Tibial artery (tissue), 4 donors: ENCODE measurements at places on chromosomes 6 and 20.

DNA sequence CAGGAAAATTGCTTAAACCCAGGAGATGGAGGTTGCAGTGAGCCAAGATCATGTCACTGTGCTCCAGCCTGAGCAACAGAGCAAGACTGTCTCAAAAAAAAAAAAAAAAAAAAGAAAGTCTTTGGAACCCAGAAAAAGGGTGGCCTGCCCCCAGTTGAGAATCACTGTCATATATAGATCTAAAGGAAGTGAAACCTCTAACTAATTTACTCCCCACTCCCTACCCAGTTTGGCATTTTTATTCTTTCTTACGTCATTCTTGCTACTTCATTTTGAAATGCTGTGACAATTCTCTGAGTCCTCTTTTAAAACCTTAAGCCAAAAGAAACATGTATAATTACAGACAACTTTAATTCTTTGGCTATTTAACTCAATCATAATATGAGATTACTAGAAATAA lies 254.8 kb downstream of the CDC5L start:
- DNase-seq: no peak

DNA sequence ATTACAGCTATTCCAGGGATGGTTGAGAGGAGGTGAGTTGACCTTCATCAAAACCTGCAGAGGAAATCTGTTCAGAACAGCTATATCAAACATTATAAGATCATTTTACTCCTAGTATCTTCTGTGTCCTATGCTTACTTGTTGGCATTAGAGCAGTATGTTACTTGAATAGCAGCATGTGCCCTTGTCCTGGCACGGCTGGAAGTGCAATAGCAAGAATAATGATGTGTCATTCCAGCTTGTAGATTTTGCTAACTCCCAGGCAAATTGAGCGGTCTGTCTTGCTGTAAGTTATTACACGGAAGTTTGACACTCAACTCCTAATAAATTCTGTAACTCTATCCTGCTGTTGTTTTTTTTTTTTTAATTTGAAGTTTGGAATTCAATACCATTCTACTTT lies 385.5 kb downstream of the TENT5A start:
- peak; percentile 20 for DNase-seq

DNA sequence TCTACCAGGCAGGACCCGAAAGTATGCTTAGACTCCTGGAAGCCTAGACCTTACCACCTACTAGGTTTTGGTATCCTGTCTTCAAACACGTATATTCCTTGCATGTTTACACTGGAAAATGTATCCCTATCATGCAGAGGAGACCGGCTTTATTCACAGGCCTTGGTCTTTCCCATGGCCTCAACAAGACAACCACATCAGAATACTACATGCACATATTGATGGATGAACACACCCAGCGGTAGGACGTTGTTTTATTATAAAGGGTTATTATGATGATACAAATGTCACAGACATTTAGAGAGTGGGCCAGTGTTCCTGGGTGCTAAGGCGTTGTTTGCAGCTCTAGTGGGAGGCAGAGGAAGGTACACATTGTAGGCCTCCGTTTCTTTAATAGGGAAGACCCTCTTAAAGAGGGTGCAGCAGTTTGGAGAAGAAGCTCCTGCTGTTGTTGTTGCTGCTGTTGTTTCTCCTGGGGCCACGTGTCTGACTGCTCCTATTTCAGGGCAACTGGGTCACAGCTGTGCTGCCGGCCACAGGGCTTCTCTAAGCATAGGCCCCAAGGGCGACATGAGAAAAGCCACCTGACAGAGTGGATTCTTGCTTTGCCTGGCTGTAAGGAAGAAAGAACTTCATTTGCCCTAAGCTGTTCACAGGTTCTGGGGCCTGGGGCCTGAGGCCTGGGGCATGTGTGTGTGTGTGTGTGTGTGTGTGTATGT lies 98.3 kb upstream of the SASH1 start:
- DNase-seq: no peak

DNA sequence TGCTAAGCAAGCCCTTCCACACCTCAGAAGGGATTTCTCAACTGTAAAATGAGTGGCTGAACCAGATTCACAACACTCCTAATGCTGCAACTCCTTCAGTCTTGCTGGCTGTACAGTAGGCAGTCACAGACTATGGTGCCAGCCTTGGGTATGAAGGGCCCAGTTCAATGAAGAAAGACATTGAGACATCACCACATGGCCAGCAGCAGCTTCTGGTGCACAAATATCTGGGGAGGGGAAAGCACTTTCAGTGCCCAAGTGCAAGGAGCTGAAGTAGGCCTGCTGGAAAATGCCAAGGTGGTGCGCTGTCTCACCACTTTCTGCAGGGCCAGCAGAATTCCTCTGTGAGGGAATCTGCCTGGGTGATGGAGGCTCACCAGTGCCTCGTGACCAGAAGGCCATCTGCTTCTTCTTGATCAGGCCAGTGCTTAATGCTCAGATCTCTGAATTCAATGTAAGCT lies 1.8 kb downstream of the PLA2G7 start:
- no peak for DNase-seq
